Suprapubic skin (tissue), 4 donors: ENCODE measurements at places on chromosomes 11 and 22.

GRCh38 chr11:108616549-108616948, 23.0 kb upstream of the EXPH5 start:
- peak overlapping the region; percentile 56 for H3K27ac ChIP-seq
- peaks cover 16% of the 10 kb centered on the region for H3K4me1 ChIP-seq
- no peak overlapping the region for H3K4me3 ChIP-seq
- no peaks in the 10 kb centered on the region for H3K36me3 ChIP-seq

DNA sequence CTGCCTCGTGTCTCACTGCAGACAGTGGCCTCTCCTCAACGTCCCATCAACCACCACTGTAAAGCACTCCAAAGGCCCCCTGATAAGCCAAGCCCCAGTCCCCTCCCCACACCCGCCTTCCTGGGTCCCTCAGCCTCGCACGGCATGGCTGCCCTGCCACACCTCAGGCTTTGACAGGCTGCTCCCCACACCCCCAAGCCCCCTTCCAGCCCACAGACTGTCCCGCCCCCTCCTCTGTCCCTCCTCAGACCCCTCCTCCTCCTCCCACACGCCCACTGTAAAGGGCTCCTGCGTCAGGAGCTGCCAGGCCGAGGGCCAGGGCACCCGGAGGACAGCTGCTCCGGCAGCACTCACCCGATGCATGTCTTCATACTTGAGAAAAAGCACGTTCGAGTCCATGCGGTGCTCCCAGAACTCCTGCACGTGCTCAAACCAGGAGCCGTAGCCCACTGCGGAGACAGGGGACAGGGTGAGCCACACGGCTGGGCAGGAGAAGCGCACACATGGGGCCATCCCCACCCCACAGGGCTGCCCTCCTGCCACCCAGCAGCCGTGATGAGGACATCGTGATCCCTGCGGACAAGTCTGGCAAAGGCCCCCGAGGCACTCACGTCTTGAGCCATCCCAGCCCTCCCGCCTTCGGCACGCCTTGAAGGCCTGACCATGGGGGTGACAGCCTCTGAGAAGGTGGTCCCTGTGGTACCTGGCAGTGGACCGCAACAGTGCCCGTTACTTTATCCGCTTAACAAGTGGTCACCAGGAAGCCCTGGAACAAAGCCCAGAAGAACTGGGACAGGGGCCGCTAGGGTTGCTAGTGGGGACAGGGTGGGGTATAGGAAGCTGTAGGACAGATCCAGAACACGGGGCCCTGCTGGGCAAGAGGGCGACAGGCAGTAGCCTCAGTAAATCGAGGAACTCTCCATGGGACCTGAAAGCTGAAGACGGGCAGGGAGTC, 21.5 kb upstream of the EFCAB6 start:
- peaks cover 34% of the 10 kb centered on the region for H3K27me3 ChIP-seq
- no peak for DNase-seq
- H3K4me1 ChIP-seq, result peaks cover 6% of the 10 kb centered on the region
- no peak overlapping the region for H3K27ac ChIP-seq
- no peaks in the 10 kb centered on the region for H3K36me3 ChIP-seq
- H3K4me3 ChIP-seq, result no peak overlapping the region

DNA sequence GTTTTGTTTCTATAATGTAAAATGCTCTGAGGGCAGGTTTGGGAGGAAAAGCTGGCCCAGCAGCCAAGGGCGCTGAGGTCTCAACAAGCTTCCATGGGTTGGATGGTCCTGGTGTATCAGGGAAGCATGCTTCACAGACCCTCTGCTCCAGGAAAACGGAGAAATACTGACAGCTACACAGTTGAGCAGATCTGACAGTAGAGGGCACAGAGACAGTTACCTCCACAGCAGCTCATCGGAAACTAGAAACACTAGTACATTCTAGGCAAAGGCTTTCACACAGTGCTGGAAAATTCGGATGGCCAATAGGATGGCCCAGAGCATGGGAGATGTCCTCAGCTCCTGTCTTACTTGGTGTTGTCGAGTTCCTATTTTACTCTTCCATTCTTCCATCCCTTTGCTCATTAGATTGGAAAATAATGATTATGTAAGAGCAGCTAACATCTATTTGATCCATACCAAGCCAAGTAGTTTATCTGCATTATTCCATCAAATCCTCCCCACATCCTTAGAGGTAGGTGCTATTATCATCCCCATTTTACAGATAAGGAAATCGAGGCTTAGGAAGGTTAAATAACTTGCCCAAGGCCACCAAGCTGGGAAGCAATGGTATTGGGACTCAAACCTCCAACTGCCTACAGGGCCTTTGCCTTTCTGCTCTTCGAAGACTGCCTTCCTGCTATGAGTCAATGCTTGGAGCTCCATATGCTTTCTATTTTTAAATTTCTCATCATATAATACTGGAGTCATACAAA, 28.3 kb downstream of the LMO2 start:
- DNase-seq, result no peak
- H3K27ac ChIP-seq, result no peak overlapping the region
- no peak overlapping the region for H3K4me3 ChIP-seq
- peaks cover 19% of the 10 kb centered on the region for H3K4me1 ChIP-seq
- H3K27me3 ChIP-seq, result no peaks in the 10 kb centered on the region

GRCh38 chr22:35821654-35822053, 104.0 kb downstream of the APOL5 start:
- H3K27me3 ChIP-seq, result no peaks in the 10 kb centered on the region
- no peak overlapping the region for H3K27ac ChIP-seq
- no peaks in the 10 kb centered on the region for H3K36me3 ChIP-seq
- H3K4me1 ChIP-seq, result peaks cover 5% of the 10 kb centered on the region
- DNase-seq, result no peak
- H3K4me3 ChIP-seq, result no peak overlapping the region

DNA sequence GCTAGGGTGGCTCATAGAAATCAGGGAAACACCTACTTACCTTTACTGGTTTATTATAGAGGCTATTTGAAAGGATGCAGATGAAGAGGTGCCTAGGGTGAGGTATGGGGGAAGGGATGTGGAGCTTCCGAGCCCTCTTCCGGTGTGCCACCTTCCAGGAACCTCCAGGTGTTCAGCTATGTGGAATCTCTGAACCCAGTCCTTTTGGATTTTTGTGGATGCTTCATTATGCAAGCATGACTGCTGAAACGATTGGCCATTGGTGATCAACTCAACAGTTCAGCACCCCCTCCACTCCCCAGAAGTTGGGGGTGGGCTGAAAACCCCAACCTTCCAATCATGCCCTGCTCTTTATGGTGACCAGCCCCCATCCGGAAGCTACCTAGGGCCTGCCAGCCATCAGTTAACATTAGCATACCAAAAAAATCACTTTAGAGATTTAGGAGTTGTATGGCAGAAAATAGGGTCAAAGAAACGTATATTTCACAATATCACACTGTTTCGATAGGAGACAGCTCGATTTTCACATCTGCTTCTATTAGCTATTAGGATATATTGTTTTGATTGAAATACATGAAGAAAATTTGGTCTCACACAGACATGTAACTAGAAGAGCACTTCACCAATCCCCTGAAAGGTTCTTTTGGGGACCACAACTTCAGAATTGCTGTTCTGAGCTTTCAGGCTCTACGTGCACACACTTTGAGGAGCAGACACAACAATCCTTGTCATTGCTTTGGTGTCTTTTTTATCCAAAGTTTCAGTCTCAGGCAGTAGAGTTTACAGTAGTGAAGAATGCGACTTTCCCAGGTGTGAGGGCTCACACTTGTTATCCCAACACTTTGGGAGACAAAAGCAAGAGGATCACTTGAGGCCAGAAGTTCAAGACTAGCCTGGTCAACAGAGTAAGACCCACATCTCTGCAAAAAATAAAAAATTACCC, 3.3 kb upstream of the POLR2G start:
- no peaks in the 10 kb centered on the region for H3K36me3 ChIP-seq
- DNase-seq, result no peak
- peaks cover 29% of the 10 kb centered on the region for H3K4me1 ChIP-seq

GRCh38 chr22:26251869-26252268, 82.6 kb downstream of the SEZ6L start:
- no peak for DNase-seq
- no peaks in the 10 kb centered on the region for H3K36me3 ChIP-seq
- H3K27ac ChIP-seq, result no peak overlapping the region
- peaks cover 11% of the 10 kb centered on the region for H3K27me3 ChIP-seq

GRCh38 chr11:10641177-10641911, 52.2 kb downstream of the IRAG1 start:
- H3K27ac ChIP-seq, result no peak overlapping the region
- no peak overlapping the region for H3K4me3 ChIP-seq
- DNase-seq, result no peak
- peaks cover 11% of the 10 kb centered on the region for H3K4me1 ChIP-seq

DNA sequence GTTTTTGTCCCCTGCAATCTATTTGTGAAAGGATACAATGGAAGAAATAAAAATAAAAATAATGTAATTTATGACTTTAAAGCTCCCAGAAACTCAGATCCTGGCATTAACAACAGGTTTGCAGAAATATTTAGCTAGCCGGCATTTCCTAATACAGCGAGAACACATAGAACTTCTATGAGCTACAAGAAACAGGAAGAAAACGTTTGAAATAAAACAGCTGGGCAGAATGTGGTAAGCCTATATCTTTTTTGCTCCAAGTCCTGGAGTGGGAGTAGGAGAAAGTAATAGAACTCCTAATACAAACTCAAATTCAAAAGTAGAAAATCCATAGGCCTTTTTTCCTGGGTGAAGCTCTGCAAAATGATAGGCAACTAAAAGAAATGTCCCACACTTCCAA, 29.6 kb upstream of the FIBIN start:
- H3K36me3 ChIP-seq, result no peaks in the 10 kb centered on the region
- DNase-seq, result no peak
- no peaks in the 10 kb centered on the region for H3K27me3 ChIP-seq
- no peak overlapping the region for H3K27ac ChIP-seq
- no peak overlapping the region for H3K4me3 ChIP-seq

DNA sequence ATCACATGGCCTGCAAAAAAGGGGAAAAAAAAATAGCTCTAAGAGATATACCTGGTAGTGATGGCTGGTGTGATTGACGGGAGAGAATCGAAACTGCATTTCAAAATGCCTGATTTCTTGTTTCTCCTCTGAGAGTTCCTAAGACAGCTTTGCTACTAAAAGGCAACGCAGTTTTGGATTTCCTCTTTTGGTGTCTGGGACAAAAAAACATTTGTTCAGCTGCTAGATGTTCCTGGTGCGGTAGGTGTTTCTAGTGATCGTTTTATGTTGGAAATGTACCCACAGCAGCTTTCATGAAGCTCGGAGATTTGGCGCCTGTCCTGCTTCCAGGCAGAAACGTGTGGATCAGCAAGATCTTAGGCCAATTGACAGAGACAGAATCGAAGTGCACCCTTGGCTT, 18.1 kb downstream of the P2RX3 start:
- DNase-seq, result no peak
- H3K27me3 ChIP-seq, result no peaks in the 10 kb centered on the region
- H3K36me3 ChIP-seq, result no peaks in the 10 kb centered on the region

- no peak overlapping the region for H3K4me3 ChIP-seq
- no peaks in the 10 kb centered on the region for H3K4me1 ChIP-seq
- DNase-seq, result no peak
- H3K27me3 ChIP-seq, result no peaks in the 10 kb centered on the region
- no peaks in the 10 kb centered on the region for H3K36me3 ChIP-seq
- no peak overlapping the region for H3K27ac ChIP-seq
These were observed 61.7 kb upstream of the CECR2 start for GRCh38 chr22:17307566-17307965.

GRCh38 chr22:39713799-39714290, 143.3 kb downstream of the CACNA1I start:
- H3K27me3 ChIP-seq, result peaks cover 19% of the 10 kb centered on the region
- H3K27ac ChIP-seq, result no peak overlapping the region
- peaks cover 5% of the 10 kb centered on the region for H3K4me1 ChIP-seq
- no peak overlapping the region for H3K4me3 ChIP-seq
- DNase-seq, result no peak

- H3K27ac ChIP-seq, result no peak overlapping the region
- peaks cover 10% of the 10 kb centered on the region for H3K4me1 ChIP-seq
- no peaks in the 10 kb centered on the region for H3K36me3 ChIP-seq
- peaks cover 9% of the 10 kb centered on the region for H3K27me3 ChIP-seq
- H3K4me3 ChIP-seq, result no peak overlapping the region
These were observed 7.3 kb upstream of the BRSK2 start for GRCh38 chr11:1382429-1382828.

DNA sequence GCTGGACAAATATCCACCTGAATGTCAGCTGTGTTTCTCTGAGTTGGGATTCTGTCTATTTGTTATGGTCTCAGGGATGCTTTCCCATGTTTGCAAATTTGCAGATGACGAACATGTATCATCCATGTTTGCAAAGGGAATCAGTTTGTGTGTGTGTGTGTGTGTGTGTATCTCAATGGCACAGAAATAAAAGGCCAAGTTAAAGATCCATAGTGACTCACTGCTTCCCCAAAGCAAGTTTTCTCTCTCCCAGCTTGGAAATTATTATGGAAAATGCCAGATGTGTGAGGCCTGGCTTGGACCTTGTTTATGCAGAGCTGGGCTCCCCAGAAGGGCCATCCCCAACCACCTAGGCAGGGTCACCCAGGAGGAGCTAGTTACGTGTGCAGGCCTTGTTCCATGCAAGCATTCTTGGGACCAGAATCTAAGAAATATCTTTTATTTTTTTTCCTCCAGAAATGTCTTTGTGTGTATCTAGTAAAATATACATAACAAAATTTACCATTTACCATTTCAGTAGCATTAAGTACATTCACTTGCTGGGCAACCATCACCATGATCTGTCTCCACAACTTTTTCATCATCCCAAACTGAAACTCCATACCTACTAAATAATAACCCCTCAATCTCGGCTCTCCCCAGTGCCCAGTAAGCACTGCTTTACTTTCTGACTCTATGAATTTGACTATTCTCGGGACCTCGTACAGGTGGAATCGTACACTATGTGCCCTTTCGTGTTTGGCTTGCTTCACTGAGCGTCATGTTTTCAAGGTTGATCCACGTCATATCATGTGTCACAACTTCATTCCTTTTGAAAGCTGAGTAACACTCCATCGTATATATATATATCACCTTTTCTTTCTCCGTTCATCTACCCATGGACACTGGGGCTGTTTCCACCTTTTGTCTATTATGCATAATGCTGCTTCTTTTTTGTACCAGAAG, 56.6 kb upstream of the WNT7B start:
- H3K27ac ChIP-seq, result no peak overlapping the region
- H3K4me1 ChIP-seq, result peaks cover 46% of the 10 kb centered on the region
- DNase-seq, result peak; percentile 50
- H3K27me3 ChIP-seq, result no peaks in the 10 kb centered on the region
- H3K4me3 ChIP-seq, result no peak overlapping the region
- no peaks in the 10 kb centered on the region for H3K36me3 ChIP-seq
